ENCODE measurements at places on chromosomes 7 and 10.

DNA sequence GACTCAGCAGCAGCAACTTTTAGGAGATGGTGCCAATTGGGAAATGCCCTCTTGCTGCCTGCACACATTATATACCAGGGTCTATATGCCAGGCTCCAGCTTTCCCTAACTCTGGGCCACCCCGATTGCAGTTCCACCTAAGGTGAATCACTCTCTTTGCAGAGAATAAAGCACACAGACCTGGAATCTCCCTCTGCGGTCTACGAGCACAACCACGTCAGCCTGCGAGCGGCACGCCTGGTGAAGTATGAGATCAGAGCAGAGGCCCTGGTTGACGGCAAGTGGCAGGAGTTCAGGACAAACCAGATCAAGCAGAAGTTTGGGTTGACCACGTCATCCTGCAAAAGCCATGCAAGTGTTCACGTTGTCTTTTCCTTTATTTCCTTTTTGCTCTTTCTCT, 38.2 kb upstream of the PLEKHA1 start:
- DNase-seq = no peak

DNA sequence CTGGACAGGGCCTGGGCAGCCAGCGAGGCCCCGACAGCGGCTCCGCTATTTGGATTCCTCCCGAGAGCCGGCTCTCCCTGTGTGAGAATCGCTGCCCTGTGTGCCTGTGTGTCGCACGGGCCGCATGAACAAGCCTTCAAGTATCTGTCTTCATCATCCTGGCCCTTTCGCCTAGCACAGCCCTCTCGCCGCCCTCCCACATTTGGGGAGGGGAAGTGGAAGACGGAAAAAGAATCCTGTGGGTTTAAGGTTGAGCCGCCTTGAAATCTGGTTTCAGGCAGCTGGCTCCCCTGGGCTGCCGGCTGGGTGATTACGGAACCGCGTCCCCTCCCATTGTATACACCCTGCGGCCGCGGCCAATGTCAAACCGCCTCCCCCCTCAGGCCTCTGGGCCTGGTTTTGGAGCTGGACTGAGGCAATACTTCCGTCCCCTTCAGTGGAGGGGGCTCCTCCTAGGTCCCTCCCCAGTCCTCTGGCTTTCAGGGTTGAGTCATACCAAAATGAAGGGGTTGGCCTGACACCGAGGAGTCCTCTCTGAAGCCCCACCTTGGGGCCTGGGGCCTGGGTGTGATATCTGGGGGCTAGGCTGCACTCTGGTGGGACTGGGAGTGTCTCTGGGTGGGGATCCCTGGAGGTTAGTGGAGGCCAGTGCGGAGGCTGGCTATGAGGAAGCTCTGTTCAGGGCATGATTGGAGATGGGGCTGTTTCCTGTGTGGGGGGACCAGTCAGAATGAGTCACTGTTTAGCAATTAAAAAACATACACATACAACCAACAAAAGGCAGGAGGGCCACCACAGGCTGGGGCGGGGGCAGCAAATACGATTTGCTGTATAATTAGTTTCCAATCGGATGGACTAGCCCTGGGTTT, 1.7 kb downstream of the TRIM8 start:
- DNase-seq = peak; percentile 67

DNA sequence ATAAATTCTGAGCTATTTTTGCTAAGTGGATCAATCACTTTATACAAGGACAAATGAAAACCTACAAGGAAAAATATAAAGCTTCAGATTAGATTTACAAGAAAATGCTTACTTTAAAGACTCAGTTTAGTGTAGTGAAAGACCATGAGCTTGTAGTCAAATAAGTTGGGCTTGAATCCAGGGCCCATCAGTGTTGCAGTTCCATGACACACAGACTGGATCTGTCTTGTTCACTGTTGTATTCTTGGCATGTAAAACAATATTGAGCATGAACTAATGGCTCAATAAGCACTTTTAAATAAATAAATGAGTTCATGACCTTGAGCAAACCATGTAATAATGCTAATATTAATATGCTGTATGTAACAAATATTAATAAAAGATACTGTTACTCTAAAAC, 164.6 kb upstream of the KCND2 start:
- DNase-seq = no peak

DNA sequence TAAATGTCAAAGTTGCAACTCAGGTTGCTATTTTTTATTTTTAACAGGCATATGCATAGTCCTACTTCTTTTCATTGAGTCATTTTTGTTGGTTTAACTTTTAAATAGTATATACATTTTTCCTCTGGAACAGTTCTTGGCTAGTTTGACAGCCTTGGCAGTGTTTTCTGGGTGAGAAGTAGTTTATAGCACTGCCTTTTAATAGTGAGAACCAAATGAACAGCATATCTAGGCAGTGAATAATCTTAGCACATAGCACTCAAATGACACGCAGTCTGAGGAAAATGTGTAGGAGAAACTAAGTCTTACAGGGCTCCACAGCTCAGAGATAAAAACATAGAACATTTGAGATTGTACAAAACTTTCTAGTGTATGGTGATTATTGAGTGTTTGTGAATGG, 265.5 kb upstream of the POT1 start:
- no peak for DNase-seq

DNA sequence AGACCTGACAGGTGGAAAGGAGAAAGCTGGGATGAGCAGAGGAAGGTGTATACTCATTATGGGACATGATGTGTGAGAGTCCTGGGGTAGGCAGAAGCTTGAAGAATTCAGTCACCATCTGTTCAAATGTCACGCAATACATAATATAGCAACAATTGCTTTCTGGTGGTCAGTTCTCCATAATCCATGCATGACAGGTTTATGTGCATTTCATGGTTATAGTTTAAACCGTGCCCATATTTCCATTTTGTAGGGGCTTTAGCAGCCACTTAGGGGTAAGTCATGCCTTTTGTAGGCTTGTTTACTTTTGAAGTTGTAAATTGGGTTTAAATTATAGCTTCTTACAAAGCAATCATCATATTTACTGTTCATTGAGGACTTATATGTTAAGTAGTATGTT, 158.8 kb downstream of the NXPH1 start:
- no peak for DNase-seq

DNA sequence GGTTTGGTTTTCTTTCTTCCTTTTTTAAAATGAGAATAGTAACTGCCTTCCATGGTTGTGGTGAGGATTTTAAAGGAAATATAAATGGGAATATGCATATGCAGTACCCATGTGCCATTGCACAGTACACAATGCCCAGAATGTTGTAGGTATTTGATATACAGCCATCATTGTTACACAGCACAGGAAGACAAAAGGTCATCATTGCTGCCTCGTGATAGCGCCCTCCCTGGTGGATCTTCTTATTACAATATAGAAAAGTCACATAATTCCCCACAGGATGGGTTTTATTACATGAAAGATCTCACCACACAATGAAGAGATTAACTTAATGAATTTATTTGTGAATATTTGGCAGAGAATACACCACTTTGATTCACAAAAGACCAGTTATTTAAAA, 76.5 kb downstream of the PPP1R17 start:
- DNase-seq = no peak

DNA sequence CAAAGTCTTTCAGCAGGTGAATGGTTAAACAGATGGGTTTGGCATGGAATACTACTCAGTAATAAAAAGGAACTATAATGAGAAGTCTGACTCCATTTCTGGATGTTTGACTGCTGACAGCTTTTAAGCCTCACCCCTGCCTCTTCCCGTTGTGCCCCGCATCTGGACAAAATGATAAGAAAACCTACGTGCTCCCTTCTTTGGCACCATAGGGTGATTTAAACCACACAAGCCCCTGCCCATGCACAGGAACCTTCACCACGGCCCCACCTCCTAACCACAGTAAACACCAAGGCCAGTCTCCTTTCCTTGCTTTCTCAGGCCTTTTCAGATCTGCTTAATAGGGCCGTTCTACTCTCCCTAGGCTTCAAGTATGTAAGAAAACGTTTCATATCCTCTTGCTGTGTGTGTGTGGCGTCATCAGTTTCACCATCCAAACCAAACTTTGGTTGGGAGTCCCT, 47.1 kb upstream of the UBN2 start:
- DNase-seq = peak; percentile 93

DNA sequence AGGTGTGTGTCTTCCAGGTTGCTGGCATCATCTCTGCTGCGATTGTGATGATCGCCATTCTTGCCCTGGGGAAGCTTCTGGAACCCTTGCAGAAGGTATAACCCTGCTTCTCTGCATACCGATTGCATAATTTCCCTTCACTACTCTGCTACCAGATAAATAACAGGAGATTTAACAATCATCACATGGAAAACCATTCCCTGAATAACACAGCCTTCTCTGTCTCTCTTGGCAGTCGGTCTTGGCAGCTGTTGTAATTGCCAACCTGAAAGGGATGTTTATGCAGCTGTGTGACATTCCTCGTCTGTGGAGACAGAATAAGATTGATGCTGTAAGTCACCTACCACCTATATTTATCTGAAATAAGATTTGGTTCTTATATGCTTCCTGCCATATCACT, 33.8 kb downstream of the SLC26A4 start:
- no peak for DNase-seq

DNA sequence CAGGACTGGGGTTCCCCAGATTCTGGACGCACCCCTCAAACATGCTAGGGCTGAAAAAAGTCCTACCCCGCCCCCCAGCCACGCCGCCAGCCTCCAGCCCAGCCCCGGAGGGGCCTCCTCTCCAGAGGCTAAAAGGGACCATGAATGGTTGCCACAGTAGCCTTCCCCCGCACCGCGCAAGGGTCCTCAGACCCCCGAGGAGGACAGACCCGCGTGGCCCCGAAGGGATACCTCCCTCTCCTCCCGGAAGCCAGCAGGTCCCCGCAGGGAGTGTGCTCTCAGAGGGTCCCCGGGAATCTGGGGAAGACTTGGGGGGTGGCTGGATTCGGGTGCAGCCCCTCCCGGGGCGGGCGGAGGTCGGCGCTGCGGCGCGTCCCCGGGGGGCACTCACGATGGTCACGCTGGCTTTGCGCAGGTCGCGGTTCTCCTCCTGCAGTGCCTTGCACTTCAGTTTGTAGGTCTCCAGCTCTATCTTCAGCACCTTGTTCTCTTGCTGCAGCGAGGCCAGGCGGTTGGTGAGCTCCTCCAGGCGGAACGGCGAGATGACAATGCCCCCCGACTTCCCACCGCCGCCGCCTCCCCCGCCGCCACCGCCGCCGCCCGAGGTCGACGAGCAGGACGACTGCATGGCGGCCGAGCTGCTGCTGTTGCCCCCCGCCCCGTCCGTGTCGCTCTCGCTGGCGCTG, 482 bp downstream of the CCDC6 start:
- DNase-seq = no peak
